Fibroblast of skin of left quadriceps (primary cell): ENCODE measurements at places on chromosomes 12 and 14.

DNA sequence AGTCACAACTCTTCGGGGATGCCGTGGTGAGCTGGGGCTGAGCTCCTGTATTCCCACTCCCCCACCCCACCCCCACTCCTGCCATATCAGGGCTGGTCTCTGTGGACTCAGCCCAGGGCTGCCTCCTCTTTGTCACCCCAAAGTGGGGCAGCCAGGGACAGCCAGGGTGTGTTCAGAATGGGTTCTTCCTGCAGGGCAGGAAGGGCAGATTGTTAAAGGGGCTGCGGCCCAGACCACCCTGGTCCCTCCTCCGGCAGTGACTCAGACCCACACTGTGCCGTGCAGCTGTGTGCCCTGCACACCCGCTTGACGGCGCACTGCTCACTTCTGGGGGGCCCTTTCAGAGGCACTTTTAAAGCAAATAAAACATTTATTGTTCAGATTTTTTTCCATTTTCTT is 9.3 kb downstream of the SLC48A1 start:
- no peak for DNase-seq

DNA sequence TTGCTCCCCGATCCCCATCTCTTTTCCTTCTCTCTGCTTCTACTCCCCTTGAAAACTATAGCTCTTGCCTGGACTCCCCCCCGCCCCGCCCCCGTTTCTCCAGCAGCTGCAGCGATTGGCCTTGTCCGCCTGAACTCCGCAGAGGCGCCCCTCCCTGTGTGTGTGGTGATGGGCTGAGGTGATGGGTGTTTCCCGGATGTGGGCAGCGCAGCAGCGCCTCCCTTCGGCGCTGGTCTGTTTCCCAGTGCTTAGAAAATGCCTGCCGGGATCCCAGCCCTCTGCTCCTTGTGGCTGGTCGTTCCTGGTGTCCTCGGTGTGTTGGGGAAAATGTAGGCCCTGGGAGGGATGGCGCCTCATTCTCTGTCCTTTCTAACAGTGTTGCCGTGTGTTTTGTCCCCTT is 43.3 kb downstream of the GALNT8 start:
- no peak for DNase-seq

- no peak for DNase-seq
Observed at GRCh38 chr14:54627219-54627539, 60.3 kb downstream of the SAMD4A start.

GRCh38 chr12:52014567-52015530 is 8.1 kb downstream of the TAMALIN start:
- no peak for DNase-seq

GRCh38 chr12:95169368-95169767 is 47.9 kb downstream of the FGD6 start:
- DNase-seq = peak; percentile 20

DNA sequence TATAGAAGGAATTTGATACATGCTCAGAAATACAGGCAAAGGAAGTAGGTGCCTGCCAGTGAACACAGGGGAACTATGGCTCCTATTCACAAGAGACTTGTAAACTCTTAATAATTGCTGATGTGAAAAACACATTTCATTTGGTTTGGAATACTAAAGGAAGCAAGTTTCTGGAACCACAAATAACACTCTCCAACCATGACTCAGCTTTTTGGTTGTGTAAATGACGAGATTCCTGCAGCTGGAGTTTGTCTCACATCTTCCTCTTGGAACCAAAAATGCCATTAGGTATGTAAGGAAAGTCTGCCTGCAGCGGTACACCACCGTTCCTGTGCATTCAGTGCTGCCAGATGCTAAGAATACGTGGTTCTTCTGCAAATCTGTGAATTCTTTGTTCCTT is 4.5 kb upstream of the OR11H6 start:
- no peak for DNase-seq

DNA sequence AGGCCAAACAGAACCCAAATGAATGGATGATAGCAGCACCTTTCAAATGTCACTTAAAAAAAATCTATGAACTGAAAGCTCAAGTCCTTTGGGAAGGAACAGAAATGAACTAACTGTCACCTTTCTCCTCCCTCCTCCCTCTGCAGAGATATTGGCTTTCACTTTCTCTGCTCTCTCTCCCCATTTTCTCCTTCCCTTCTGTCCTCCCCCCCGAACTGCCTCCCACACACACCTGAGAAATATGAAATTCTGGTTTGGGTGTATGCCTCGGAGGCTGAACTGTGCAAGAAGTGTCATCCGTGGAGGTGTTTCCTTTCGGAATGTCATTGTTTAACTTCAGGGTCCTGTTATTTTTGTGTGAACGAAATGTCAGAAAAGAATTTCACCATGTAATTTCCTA is 87.8 kb downstream of the NEDD1 start:
- no peak for DNase-seq

- DNase-seq = no peak
Observed at GRCh38 chr12:109444259-109444658, 32.8 kb downstream of the KCTD10 start.

DNA sequence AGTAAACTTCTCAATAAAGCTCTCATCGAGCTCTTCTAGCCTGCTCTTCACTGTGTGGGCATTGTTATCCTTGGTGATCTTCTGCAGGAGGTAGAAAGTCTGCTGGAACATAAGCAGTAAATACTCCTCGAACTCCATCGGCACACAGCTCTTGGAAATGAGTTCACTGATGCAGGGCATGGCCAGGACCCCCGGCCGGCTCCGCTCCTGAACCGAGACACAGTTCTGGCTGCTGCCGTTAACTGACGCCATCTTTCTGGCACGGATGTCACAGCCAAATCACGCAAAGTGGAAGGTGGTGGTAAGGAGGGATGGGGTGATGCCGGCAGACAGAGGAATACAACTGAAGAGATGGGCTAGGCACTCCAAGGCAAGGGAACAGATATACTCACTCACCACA is 23.7 kb upstream of the EDDM3A start:
- no peak for DNase-seq

DNA sequence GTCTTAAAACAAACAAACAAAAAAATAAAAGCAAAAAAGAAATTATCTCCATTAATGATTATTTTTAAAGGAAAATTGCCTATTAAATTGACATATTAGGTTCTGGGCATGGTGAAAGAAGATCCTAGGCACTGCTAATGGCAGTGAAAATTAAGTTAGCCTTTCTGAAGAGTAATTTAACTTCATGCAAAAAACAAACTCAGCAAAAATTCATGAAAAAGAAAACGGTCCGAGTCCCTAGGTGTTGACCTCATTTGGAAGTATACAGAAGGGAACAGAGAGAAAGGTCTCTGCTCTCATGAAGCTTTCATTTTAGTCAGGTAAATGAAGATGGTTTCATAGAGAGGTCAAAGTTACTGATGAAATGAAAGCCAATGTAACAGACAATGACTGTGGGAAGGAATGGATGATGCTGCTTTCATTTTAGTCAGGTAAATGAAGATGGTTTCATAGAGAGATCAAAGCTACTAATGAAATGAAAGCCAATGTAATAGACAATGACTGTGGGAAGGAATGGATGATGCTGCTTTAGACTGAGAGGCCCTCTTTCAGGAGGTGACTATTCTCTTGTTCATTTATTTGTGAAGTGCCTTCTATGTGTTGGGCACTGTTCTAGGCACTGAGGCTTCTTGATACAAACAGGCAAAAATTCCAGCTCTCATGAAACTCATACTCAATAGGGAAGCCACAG is 50.1 kb downstream of the OVCH1 start:
- DNase-seq = no peak

DNA sequence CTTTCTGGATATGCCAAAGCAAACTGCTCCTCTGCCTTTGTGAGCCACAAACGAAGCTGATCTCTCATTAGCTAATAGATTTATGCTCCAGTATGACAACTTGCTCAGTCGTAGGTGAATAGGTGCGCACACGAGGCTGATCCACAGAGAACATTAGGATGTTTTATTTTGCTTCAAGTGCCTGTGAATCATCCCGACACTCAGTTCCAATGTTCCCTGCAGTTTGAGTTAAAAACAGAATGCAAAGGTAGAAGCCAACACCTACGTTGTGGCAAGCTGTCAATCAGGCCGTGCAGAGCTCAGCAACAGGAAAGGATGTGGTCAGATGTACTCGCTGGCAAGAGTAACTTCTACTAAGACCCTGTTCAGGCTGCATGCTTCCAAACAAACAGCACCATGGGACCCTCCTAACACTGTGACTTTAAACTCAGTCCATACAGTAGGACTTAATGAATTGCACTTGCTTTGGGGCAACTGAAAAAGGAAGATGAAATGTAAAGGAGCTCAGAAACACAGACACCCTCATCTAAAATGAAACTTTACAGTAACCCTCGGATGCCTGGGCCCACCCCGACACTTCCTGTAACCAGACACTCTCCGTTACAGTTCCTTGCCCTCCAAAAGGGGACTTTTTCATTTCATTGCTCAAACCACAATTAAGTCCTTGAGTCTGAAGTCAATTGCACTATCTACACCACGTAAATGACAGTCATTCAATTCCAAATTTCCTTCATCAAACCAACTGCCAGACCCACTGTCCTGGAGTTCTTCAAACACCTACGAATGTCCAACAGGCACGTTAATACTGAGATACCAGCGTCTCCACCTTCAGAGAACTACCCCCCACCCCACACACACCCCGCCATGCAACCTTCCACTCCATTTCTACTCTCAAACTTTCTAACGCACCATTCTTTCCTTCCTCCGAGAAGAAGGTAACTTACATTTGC is 1.6 kb downstream of the CCDC88C start:
- DNase-seq = no peak

- no peak for DNase-seq
Observed at GRCh38 chr12:69123311-69123710, 116.1 kb upstream of the CPSF6 start.

DNA sequence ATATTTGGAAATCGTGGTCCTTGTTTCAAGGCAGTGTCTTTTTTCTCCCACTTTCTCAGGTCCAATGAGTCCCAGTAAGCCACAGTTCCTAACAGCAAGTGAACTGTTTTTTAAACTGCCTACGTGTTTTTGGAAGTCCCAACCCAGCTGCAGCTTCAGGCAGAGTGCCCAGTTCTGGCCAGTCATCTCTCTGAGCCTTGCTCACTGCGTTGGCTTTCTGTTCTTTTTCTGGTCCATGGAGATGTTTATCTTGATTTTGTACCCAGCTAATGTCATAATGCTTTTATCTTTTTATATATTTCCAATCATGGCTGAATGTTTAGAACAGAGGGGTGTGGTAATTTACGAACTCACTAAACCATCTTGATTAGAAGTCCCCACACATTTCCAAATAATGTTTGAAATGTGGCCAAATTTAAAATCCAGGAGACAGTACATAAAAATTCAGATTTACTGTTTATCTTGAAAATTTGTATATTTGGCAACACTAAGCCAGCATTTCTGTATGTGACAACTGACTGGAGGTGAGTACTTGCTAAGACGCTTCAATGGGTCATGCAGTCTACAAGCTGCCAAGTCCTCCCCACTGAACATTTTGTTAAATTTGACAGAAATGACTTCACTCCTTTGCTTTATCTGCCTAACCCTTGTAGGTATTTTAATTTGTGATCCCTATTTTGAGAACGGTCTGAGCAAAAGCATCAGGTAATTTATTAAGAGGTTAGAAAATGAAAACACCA is 46.1 kb upstream of the OTOGL start:
- peak; percentile 44 for DNase-seq

GRCh38 chr12:50934981-50935807 is 17.1 kb upstream of the HIGD1C start:
- DNase-seq = no peak

DNA sequence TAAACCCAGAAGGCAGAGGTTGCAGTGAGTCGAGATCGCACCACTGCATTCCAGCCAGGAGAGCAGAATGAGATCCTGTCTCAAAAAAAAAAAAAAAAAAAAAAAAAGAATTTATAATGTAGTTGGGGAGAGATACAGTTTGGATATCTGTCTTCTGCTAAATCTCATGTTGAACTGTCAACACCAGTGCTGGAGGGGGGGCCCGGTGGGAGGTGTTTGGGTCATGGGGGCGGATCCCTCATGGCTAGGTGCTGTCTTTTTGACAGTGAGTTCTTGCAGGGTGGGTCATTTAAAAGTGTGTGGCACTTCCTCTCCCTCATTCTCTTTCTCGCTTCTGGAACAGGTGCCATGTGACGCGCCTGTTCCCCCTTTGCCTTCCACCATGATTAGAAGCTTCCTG is 32.8 kb downstream of the CLIP1 start:
- no peak for DNase-seq

GRCh38 chr12:57983146-57983857 is 41.9 kb downstream of the ATP23 start:
- peak; percentile 36 for DNase-seq

GRCh38 chr12:124754949-124755800 is 108.5 kb downstream of the SCARB1 start:
- DNase-seq = peak; percentile 88

- no peak for DNase-seq
Observed at GRCh38 chr12:46152456-46152855, 116.4 kb downstream of the SLC38A1 start.

GRCh38 chr12:121812320-121812871 is 8.6 kb downstream of the SETD1B start:
- no peak for DNase-seq

DNA sequence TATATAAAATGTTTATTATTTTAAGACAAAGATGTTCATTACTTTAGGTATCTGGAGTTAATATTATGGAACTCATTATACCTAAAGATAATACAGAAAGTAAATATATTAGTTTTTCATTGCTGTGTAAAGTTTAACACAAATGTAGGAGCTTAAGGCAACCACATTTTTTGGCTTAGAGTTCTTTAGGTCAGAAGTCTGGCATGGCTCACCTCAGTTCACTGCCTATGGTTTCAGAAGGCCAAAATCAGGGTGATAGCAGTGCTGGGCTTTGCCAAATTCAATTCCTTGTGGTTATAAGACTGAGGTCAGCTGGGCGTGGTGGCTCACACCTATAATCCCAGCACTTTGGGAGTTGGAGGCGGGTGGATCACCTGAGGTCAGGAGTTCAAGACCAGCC is 35.5 kb upstream of the PRPF39 start:
- no peak for DNase-seq

DNA sequence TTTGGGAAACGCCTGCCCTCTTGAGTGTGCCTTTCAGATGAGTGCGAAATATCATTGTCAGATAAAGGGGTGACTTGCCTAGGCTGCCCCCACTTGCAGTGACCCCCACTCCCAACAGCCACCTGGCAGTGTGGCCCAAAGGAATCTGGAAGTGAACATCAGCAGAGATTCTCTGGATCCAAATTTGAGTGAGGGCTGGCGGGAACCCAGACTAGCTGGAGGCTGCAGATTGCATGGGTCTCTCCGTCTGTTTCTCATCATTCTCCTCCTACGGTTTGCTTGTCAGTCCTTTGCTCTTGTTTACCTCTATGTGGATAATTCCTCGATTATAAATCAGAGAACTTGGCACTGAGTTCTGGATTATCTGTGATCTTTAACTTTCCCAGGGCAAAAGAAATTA is 280.8 kb downstream of the ZFP36L1 start:
- peak; percentile 71 for DNase-seq

- no peak for DNase-seq
Observed at GRCh38 chr12:45773747-45774146, 44.2 kb downstream of the ARID2 start.

- DNase-seq = no peak
Observed at GRCh38 chr14:102902523-102903247, 19.8 kb upstream of the AMN start.

GRCh38 chr14:78633752-78634151 is 463.6 kb downstream of the NRXN3 start:
- no peak for DNase-seq

GRCh38 chr14:54252072-54252730 is 144.6 kb upstream of the CDKN3 start:
- DNase-seq = peak; percentile 25
